Glutamatergic neuron (in vitro differentiated cells): ENCODE measurements at places on chromosomes 12 and 14. TPM values are rescaled to one million over a fixed set of nuclear protein-coding genes. Genes with fewer than 3 reads are reported as not detected.
A peak's percentile ranks its signal among the peaks of the same experiment; 100 is the strongest.

DNA sequence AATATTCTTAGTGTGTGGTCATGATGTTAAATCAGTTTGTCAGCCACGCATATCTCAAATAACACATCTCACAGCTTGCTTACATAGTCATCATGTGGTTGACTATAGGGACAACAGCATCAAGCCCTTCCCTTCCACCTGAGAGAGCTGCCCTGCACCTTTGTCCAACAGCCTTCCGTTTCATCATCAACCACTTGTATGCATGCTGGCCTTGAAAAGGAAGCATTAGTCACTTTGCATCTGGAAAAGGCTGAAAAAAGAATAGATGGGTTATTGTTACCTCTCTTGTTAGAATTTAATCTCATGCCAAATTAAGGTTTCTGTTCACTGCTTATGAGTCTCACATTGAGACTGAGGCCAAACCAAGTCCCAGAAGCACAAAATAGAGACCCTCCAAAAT is 1586.5 kb upstream of the SEL1L start:
- DNase-seq: no peak

- peak; percentile 56 for DNase-seq
These were observed 10.6 kb upstream of the DNAL1 start for GRCh38 chr14:73634011-73634833.

DNA sequence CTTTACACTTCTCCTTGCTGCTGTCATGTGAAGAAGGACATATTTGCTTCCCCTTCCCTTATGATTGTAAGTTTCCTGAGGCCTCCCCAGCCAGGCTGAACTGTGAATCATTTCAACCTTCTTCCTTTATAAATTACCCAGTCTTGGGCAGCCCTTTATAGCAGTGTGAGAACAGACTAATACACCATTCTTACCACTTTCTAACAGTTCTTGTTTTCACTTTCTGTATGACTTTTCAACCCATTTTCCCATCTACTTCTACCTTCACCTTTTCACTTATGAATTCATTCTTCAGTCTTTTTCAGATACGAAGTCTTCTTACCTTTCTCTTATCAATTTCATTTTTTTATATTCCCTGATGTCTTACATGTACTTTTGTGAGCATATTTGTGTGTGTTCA is 55.1 kb downstream of the FOXA1 start:
- no peak for DNase-seq

Gene RND1
- 1.8 TPM for total RNA-seq

Gene NR1H4
- total RNA-seq: not detected

Gene CFAP54
- 0.15 TPM for total RNA-seq

DNA sequence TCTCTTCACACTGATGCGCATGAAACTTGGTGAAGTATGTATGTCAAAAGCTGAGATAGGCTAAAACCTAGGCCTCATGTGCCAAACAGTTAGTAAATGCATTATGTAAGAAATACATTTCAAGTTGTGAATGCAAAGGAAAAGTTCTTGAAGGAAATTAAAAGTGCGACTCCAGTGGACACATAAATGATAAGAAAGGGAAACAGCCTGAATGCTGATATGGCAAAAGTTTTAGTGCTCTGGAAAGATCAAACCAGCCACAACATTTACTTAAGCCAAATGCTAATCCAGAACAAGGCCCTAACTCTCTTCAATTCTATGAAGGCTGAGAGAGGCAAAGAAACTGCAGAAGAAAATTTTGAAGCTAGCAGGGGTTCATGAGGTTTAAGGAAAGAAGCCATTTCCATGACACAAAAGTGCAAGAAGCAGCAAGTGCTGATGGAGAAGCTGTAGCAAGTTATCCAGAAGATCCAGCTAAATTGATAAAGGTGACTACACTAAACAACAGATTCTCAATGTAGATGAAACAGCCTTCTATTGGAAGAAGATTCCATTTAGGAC is 74.2 kb downstream of the GARIN6 start:
- no peak for DNase-seq

Gene IGF1
- total RNA-seq: not detected

- peak; percentile 55 for DNase-seq
These were observed 13.9 kb downstream of the ACVRL1 start for GRCh38 chr12:51921017-51921725.

- no peak for DNase-seq
These were observed 2.6 kb downstream of the GARIN2 start for GRCh38 chr14:67191768-67192290.

Gene CREBL2
- 31.9 TPM for total RNA-seq
